ENCODE measurements at places on chromosomes 5 and 9.

- DNase-seq = no peak
These were observed 387.9 kb downstream of the MAT2B start for GRCh38 chr5:163893281-163893680.

GRCh38 chr5:107565791-107566767, 104.7 kb downstream of the EFNA5 start:
- no peak for DNase-seq

DNA sequence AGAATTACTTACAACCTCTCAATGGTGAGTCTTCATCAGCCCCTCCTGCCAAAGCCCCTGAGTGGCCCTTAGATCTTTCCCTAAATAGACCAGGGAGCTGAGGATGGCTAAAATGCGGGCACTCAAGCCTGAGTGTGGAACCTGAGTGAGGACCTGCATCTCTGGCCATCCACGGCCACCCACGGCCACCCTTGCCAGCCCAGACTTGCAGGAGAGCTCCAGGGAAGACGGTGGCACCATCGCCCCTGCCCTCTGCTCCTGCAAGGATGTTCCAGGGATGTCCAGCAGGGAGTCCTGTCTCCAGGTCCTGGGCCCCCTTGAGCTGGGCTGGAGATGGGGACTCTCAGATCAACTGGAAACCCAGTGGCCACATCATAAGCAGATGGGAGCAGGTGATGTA, 68.2 kb upstream of the OLFM1 start:
- no peak for DNase-seq

DNA sequence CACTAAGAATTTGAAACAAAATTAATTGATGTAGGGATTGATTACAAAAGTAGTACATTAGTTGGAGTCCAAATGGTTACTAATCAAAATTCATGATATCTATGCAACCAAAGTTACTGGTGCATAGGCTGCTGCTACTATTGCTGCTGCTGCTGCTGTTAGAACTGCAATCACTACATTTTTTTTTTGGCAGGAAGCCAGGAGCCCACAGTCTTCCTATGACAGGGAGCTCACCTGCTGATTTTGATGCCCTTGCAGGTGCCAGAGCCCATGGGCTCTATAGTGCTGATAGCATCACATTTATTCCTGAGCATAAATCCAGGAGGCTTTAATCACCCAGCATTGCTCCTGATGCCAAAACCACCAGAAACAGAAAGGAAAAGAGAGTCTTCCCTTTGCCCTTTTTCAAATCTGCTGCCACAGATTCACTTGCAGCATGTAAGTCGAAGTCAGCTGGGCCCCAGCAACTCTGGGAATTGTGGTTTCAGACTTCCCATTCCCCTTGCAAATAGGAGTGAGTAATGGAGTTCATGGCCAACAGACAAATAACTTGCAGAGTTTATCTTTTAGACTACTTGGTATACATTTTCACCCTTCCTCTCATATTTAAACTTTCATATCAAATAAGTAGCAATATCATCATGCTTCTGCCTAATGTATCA, 17.6 kb downstream of the SLCO6A1 start:
- no peak for DNase-seq

- DNase-seq = no peak
These were observed 642 bp upstream of the ITGA1 start for GRCh38 chr5:52786949-52787599.

DNA sequence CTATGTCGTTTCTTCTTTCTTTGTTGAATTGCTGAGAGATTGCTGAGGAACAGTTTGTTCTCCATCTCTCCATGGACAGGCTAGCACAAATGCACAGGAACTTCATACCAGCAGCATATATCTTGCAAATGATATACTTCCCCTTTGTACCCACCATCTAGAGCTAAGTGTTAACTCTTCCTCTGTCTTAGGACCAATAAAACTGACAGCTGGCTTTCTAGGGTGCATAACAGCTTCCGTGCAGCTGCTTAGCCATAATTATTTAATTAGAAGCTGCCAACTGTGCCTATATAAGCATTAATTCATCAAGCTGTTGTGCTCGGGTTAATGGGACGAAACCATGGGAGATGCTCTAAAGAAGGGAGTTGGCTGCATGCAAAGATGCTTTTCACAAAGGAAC, 38.7 kb downstream of the KCTD16 start:
- DNase-seq = no peak

DNA sequence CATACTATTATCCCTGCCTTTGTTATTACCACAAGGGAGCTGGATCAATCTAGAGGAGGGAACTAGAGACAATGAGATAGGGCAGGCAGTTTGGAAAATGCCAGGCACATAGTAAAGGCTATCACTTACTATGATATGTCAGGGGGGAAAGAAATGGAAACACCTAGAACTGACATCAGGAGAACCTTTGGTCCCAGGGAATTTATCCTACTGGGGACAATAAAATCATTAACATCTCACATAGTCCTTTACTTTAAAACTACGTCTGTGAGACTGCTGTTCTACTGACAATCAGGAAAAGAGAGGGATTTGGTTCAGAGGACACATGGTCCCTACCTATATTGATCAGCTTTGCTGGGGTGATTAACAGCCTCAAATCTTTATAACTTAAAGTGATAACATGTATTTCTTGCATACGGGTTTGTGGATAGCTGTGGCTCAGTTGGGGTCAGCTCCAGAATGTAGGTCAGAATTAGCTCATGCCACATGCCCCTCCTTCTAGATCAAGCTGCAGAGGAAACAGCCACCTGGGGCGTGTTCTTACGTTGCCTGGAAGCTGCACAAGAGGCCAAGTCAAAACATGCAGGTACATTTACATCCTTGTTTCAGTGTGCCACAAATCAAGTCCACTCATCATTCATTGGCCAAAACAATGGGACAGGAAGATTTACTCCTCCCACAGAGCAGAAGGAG, 43.9 kb upstream of the ALDOB start:
- no peak for DNase-seq

DNA sequence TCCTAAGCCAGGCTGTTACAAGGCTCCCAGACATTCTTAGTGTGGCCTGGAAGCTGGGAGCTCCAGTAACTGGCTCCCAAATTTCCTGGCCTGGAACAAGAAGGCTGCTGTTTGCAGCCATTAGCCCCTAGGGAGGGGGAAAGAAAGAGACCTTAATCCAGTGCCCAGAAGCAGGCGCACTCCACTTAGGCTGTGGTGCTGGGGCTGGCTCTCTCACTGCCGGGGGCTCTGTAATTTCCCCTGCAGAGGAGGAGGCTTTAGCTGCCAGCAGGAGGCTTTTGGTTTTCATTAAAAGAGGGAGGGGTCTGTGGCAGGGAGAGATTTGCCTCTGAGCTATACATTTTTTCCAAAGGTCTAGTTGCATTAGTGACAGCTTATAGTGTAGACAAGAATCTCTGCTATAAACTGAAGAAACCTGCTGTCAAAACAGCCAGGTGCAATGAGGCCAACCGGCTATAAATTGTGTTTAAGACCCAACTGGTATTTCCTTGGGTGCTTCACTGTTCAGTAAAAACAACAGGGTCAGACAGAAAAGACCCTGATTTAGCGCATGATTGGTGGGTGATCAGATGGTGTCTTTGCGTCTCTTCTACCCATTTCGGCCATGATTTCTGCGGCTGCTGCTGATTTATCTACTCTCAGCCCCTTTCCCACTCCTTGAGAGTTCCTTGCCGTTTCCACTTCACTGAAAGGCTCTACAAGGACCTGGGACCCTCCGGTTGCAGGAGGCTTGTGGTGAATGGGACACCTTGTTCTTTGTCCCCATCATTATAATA, 254.6 kb downstream of the AOPEP start:
- DNase-seq = no peak

DNA sequence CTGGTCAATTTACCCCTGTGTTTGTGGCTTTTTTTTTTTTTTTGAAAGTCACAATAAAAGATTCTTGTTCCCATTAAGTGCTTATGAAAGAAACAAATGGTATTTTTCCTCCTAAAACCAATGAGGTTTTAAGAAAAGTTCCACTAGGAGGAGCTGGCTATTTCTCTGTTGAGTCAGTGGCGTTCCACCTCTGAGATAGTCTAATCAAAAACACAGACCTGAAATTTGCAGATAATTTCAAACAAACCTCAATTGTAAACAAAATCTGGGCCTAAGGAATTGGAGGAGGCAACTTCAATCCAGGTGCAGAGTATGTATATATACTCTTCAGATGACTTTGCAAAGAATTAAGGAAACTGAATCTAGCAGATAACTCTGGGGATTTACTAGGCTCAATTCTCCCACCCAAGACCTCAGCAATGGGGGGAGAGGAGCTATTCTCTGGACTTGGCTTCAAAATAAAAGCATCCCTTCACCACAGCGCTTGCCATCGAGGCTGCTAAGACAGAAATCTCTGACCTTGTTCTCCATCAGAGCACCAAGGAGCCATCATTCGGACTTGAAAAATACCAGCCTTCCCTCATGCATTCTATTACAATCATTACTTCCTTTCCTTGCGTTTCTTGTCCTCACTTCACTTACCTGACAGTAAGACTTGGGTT, 52.4 kb downstream of the FANCC start:
- no peak for DNase-seq

DNA sequence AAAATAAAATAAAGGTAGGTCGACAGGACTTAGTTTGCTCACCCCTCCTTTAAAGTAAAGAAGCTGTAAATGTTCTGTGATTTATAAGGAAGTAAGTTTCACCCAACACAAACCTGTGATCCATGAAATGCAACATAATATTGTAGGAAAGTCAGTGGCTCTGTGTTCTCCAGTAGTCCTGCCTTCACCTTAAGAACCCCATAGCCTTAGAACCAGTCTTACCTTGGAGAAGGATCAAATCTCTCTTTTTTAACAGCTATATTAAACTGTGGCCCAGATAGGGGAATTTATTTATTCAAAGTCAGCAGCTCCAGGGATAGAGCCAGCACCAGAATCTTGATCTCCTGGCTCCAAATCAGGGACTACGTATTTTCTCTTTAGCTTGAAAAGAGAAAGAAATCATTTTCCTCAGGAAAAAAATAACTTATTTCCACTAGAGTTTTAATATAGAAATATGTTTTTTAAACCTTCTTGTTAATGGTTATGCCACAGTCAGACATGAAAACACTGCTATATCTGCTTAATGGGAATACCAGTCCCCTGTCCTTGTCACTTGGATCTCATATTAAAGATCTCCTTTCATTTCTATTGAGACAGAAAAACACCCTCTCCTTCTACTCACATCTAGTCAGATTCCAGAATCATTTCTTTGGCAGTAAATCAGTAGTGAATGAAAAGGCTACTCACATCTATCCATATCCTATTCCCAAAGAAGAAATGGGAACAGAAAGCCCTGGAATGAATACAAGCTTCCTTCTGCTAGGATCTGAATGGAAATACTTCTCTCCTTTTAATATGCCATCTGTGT, 269.2 kb upstream of the TNC start:
- DNase-seq = no peak

GRCh38 chr5:96253140-96253539, 179.9 kb downstream of the PCSK1 start:
- no peak for DNase-seq

- DNase-seq = no peak
These were observed 97.4 kb upstream of the ALDH1A1 start for GRCh38 chr9:73050065-73050816.

GRCh38 chr9:97529363-97530076, 28.1 kb downstream of the TMOD1 start:
- no peak for DNase-seq

- DNase-seq = no peak
These were observed 2.3 kb upstream of the SLC46A2 start for GRCh38 chr9:112892981-112893380.

GRCh38 chr5:146644831-146645230, 128.8 kb upstream of the GPR151 start:
- DNase-seq = no peak

GRCh38 chr5:16992444-16992843, 56.4 kb upstream of the MYO10 start:
- DNase-seq = no peak

DNA sequence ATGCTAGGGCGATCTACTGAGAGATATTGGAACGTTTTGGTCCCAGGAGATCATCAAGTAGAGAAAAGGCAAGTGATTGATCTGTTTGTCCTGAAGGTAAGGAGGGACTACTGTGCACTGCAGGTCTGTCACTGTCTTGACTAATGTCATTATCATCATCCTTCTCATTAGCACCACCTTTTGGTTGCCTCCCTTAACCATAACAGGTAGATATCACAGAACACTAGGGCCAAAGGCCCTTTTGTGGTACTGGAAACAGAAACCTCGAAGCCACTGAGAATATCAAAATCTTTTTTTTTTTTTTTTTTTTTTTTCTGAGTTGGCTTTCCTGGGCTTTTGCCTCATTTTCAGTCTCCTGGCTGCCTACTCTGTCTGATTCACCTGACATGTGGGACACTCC, 134.0 kb downstream of the KCTD16 start:
- no peak for DNase-seq

- DNase-seq = no peak
These were observed 50.6 kb downstream of the RASEF start for GRCh38 chr9:83012168-83012921.

- DNase-seq = no peak
These were observed 53.0 kb upstream of the CNTLN start for GRCh38 chr9:17081814-17082213.

DNA sequence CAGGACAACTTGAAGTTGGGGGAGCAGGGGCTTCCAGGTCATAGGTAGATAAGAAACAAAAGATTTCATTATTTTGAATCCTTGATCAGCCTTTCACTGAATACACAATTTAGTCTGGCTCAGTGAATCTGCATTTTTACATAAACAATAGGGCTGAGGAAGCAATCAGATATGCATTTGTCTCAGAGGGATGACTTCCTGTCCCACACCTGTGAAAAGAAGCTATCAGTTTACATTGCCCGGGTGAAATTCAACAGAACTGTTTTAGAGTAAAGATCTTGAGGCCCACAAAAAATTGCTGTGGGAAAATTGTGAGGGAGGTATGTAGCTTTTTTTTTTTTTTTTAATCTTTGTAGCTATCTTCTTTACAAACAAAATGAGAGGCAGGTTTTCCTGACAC, 38.3 kb downstream of the DNAJB5 start:
- DNase-seq = no peak

GRCh38 chr5:104494083-104494482, 931.5 kb upstream of the NUDT12 start:
- DNase-seq = no peak

GRCh38 chr9:114433086-114433485, 45.3 kb upstream of the AKNA start:
- no peak for DNase-seq

DNA sequence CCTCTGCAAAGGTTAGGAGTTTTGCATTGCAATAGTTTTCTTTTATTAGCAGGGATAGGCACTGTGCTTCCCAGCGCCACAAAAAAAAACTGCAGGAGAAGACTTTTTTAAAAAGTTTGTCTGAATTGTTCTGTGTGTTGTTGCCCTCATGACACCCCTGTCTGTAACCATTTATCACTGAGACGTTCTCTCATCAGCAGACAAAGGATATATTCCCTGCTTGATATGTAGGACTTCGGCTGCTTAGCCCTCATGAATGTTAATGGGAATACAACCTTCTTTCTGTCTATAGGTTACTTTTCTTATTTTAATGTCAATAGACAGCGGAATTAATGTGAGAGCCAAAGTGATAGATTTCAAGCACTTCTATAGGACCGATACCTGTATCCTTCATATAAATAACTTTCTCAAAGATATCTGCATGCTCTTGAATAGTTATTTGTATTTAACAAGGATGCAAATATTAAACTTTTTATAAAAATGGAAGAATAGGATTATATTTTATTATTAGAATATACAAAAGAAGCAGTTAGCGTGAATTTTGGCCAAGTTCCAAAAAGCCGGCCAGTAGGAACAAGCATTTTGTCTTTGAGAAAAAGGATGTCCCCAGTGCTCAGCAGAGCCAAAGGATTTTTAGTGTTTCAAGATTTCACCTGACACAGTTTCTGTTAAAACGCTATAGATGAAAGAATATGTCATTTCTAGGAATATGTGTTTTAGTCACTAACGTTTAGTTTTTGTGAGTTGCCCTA, 1.5 kb upstream of the LYSMD3 start:
- no peak for DNase-seq
